ENCODE measurements at places on chromosomes 16 and 17.

DNA sequence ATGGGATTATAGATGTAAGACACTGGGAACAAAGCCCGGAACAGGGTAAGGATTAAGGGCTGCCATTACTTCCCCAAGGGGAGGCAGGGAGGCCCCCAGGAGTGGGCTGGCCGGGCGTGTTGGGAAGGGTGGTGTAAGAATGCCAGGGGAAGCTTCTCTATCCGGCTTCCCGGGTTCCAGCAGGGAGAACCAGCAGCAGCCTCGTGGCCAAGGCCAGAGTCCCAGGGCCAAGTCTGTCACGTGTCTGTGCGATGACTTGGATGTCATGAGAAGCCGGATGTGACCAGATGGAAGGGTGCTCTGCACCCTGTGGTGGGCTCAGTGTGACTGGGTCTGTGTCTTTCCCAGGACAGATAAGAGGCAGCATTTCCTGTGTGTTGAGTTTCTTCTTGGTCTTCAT is 52.1 kb downstream of the SCNN1B start:
- no peak for DNase-seq

GRCh38 chr16:50050802-50051201 is 15.0 kb upstream of the HEATR3 start:
- no peak for DNase-seq

- no peak for DNase-seq
Measured at GRCh38 chr16:89292443-89293078, 75.1 kb downstream of the ZNF778 start.

GRCh38 chr17:57671667-57672632 is 73.1 kb downstream of the CCDC182 start:
- DNase-seq, result peak; percentile 47

- no peak for DNase-seq
Measured at GRCh38 chr17:8110907-8111306, 7.4 kb downstream of the ALOXE3 start.

GRCh38 chr17:79979816-79980215 is 55.9 kb downstream of the TBC1D16 start:
- DNase-seq, result no peak

DNA sequence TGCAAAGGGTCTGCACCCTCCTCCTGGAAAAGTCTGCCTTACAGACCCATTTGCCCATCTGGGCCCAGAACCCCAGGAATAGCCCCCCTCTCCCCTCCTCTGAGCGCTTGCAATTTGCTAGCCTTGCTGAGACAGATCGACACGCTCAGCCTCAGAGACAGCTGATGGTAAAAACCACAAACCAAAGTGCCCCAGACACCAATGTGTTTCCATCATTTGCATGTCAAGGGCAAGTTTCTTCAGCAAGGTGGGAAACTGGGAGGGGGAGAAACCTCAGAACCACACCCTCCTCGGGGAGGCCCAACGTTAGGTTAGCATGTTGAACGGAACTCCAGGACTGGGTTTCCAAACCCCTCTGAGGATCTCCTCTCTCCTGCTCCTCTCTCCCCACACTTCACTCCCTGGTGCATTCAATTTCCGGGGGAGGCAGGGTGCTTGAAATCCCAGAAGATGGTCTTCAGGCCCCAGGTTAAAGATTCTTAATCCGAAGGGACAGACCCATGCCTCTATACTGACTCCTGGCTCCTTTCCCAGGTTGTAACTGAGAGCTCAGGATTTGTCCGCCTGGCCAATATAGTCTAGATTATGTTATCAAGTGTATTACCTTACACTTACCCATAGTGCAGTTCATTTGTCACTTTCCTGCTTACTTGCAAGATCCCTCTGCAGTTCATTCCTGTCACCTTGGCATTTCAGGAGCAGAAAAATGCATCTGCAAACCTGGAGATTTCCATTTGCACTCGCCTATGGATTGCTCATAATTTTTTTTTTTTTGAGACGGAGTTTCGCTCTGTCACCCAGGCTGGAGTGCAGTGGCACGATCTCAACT is 1.3 kb upstream of the CUEDC1 start:
- peak; percentile 25 for DNase-seq

GRCh38 chr16:57622361-57623250 is 5.8 kb upstream of the ADGRG1 start:
- no peak for DNase-seq

DNA sequence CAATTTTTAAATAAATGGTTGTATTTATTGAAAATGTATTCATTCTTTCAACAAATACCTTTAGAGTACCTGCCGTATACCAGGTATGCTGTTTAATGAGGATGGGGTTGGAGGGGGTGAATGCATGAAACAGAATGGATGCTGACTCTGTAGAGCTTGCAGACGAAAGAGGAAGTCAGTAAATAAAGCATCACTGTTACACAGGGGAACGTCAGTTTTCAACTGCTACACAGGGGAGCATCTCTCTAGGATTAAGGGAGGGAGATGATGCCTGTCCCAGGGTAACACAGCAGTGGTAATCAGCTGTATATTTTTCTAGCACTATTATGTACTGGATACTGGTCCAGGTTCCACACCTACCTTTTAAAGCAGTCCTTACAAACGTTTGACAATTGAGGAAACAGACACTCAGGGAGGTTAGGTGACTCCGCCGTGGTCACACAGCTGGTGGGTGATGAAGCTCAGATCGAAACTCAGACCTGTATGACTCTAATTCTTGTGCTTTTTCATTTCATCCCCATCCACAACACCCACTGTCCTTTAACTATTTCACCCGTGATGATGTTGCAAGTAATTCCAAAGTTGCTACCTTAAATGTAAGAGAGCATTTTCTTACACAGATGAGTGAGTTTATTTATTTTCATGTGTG is 452.1 kb upstream of the HSBP1 start:
- no peak for DNase-seq

DNA sequence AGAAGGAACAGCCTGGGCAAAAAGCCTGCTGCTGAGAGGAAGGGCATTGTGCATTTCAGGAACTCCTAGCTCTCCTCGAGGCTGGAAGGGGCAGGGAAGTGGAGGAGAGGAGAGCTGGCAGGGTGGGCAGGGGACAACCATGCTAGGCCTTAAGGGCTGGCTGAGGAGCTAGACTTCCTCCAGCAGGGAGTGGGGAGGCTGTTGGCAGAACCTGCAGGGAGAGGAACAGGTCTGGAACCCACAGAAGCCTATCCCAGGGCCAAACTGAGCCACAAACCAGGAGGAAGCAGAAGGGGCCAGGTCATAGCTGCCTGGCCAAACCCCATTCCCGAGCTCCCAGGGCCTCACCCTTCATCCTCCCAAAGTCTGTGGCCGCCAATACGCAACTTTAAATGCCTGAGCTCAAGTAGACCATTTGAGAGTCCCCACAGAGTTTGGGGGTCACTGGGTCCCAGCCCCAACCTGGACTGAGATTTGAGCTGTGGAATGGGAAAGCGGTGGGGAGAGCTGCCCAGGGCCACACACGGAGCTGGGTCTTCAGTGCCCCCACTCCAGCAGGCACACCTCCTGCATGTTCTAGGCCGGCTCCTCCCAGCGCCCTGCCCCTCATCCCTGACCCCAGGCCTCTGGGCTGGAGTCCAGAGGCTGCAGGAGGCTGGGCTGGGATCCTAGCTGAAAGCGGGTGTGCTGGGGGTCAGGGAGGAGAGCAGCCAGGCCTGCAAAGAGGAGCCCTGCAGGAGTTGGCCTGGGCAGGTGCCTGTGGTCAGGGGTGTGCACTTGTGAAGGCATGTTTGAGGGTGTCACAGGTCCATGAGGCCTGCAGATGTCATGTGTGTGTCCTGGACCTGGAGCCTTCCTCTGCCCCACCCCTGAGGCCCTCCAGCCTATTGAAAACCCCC is 4.5 kb downstream of the CDH5 start:
- no peak for DNase-seq

- DNase-seq, result no peak
Measured at GRCh38 chr17:81096741-81097133, 61.8 kb downstream of the BAIAP2 start.

DNA sequence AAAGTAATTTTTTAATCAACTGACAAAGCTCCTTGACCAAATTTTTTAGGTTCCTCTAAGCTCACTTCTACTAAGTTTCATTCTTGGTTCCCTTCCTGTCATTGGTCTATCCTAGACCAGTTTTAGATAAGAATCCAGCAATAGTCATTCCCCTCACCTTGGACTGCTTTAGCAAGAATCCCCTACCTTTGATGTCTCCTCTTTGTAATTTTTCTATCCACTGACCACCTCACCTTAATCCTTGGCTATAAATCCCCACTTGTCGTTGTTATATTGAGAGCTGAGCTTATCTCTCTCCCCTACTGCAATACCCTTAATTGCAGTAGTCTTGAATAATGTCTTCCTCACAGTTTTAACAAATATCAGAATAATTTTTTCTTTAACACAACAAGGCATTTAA is 107.2 kb downstream of the USP32 start:
- DNase-seq, result no peak

DNA sequence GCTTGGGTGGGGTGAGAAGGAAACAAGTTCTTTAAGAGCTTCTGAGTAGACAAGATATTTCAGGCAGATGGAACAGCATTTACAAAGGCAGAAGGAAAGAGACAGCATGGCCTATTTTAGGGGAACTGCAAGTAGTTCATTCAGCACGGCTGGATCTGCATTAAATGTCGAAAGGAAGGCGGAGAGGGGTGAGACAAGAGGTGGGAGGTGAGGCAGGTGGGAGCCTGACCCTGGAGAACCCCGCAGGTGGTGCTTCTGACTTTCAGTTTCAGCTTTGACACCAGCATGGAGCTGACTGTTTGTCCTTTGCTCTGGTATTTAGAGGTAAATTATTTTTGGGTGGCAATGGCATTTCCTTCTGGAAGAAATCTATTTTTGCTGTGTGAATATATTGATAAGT is 194.8 kb downstream of the HS3ST4 start:
- no peak for DNase-seq

GRCh38 chr16:17972460-17972943 is 364.0 kb downstream of the NPIPA8 start:
- DNase-seq, result no peak

DNA sequence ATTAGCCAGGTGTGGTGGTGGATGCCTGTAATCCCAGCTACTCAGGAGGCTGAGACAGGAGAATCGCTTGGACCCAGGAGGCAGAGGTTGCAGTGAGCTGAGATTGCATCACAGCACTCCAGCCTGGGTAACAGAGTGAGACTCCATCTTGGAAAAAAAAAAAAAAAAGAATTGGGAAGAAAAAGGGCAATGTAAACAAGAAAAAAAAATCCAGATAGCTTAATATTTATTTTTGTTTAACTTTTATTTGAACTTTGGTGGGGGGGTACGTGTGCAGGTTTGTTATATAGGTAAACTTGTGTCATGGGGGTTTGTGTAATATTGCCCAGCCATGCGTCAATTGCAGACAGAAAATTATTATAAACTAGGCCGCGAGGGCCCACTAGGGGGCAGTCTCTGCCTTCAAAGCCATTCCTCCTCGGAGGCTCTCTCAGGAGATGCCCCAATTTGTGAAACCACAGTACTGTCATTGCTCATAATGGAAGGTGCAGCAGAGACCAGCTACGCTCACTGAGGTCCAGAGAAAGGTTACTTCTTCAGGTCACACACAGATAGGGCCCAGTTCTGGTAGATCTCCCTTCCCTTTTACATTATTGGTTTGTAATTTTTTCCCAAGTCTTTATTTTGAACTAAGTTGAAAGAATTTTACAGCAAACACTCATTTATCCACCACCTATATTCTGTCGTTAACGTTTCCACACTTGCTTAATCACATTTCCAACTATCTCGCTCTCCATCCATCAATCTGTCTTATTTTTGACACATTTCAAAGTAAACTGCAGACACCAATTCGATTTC is 206.2 kb downstream of the PRKCB start:
- DNase-seq, result peak; percentile 57

DNA sequence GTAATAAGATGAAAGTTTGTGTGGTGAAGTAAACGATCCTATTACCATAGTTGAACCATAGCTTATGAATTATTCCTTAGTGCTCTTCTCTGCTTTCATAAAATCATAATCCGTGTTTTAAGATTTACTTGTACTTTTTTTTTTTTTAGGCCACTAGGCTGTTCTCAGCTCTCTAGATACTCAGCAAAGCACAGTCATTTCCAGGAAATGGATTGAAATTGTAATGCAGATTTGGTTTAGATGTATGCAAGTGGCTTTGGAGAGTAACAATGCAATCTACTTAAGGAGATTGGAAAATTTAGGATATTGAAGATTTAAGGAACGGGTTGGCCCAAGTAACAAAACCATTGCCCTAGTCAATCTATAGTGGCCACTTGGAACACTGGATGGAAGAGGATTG is 125.1 kb downstream of the PITPNC1 start:
- no peak for DNase-seq

DNA sequence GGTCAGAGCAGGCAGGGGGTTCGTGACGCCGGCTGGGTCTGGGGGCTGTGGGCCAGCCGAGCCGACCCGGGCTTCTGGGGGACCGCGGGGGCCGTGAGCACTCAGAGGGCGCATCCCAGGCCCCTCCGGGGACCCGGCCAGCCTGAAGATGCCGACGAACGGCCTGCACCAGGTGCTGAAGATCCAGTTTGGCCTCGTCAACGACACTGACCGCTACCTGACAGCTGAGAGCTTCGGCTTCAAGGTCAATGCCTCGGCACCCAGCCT is 140 bp downstream of the FSCN2 start:
- DNase-seq, result no peak

- DNase-seq, result no peak
Measured at GRCh38 chr17:48051283-48051682, 3.1 kb downstream of the NFE2L1 start.

DNA sequence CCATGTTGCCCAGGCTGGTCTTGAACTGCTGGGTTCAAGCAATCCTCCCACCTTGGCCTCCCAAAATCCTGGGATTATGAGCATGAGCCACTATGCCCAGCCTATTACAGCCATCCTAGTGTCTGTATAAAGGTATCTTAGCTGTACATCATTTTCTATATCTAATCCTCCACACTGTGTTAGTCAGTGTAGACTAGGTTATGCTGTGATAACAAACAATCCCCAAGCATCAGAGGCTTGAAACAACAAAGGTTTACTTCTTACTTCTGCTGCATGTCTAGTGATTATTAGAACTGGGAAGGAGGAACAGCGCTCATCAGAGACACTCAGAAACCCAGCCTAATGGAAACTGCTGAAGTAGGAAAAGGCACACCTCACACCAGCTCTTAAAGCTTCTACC is 68.1 kb downstream of the ERCC4 start:
- no peak for DNase-seq

DNA sequence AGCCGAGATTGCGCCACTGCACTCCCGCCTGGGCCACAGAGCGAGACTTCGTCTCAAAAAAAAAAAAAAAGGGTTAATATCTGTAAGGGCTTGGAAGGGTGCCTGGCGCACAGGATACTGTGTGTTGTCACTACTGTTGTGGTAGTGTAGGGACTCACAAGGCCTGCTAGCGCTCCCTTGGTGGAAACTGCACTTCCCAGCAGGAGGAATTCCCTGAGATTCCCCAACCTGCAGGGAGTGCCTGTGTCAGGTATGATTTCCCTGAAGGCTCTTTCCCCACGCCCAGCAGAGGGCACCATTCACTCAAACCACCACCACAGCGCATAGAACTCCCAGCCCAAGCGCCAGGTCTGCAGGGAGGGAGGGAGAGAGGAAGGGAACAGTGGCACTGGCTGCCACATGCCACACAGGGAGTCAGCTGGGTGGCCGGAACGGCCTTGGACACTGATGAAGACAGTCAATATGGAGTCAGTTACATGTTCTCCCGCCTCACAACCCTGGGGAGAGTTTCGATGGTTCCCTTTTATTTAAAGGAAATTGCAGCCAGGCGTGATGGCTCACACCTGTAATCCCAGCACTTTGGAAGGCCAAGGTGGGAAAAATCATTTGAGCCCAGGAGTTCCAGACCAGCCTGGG is 32.7 kb upstream of the CDH1 start:
- DNase-seq, result peak; percentile 42

- DNase-seq, result no peak
Measured at GRCh38 chr17:10205549-10206185, 7.3 kb upstream of the GAS7 start.

- peak; percentile 70 for DNase-seq
Measured at GRCh38 chr16:57628008-57628781, at the start of gene ADGRG1. TSS of gene ADGRG1 (plus strand) at chr16:57628630. CDS start at chr16:57650288, 21,658 bp downstream.
